Body of pancreas (tissue), 4 donors: ENCODE measurements at places on chromosomes 12 and 14. TPM values are rescaled to one million over a fixed set of nuclear protein-coding genes. Genes with fewer than 3 reads are reported as not detected.

DNA sequence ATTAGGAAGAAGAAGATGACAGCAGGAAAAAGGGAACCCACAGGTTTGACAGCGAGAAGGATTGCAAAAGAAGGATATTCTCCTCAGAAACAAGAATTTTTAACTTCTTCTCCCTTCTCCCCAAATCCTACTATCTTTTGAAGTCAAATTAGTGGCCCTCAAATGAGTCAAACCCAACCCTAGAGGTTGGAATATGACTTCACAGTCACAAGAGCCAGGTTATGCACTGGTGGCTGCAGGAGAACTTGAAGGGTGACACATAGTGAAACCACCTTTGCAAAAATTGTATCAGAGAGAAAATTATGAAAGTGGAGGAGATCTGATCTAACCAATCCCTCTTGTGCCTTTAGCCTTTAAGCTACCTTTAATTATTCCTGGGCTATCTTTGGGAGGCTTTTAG lies 386.2 kb upstream of the CCDC196 start:
- no peak for DNase-seq

GRCh38 chr12:52321418-52321817 lies 220 bp upstream of the KRT83 start:
- no peak for DNase-seq

- DNase-seq, result no peak
Measured at GRCh38 chr14:32770422-32770821, 168.3 kb upstream of the NPAS3 start.

GRCh38 chr12:122250047-122250446 lies 16.2 kb downstream of the VPS33A start:
- DNase-seq, result no peak

- DNase-seq, result peak; percentile 36
Measured at GRCh38 chr14:102777711-102778337, 575 bp downstream of the TRAF3 start.

- DNase-seq, result no peak
Measured at GRCh38 chr14:55585854-55586253, 5.8 kb downstream of the KTN1 start.

DNA sequence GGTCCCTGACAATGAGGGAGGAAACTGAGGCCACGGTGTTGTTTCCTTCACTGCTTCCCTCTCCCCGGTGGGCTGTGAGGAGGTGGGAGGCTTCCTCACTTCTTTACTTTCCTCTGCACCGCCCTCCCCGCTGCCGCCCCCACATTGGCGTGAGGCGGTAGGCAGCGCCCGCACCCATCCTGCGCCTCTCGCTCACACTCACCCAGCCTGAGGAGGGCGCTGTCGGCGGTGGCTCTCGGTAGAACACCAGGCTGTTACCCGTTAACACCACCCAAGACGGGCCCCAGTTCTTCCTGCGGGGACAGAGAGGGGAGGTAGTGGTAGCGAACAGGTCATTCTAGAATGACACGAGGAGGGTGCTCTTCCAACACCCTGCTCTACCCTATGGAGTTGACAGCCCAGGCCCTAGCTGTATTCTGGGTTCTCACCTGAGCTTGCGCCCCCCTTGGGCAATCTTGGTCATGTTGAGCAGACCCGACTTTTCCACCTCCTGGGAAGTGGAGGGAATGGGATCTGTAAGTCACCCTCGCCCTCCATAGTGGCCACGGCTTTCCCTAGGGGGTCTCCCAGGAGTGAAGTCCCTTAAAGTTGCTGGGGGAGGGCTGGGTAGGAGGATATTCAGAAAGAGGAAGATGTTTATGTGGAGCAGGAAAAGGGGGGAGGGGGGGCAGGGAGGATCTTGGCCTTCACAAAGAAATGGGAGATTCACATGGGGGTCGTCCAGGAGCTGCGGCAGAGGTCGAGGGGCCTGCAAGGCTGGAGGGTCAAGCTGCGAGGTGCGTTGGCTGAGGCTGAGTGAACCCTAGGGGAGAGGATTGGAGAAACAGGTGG lies 3.3 kb downstream of the ARHGAP9 start:
- peak; percentile 31 for DNase-seq

GRCh38 chr14:104820669-104821228 lies 19.8 kb downstream of the ZBTB42 start:
- DNase-seq, result peak; percentile 73

DNA sequence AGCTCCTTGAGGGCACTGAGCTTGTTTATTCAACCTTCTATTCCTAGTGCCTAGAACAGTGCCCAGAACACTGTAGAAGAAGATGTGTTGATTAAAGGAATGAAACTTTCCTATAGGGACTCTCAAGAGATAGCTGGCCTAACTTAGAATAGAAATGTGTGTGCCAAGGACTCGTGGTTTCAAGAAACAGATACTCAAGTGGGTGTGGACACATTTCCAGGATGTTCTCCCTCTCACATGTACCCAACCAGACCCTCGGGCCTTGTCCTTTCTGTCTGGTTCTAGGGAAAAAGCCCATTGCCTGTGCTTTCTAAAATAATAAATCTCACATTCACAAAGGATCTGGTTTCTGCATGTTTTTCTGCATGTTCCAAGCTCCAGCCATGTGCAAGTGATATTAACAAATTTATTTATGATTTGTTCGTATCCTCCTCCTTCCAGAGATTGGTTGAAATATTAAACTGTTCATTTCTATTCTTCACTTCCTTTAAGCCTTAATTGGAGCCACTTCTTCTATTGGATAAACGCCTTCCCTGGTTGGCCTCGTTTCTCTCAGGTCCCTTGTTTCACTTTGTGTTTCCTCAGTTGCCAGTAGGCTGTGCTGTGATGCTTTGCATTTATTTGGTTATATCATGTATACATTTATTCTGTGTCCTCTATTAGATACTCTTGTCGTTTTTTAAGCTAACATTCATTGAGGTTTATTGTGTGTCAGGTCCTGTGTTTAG lies 89.8 kb downstream of the CRADD start:
- DNase-seq, result peak; percentile 20

Gene AVPR1A
- total RNA-seq, result 2.0 TPM

Gene IGFBP6
- 154 TPM for total RNA-seq

Gene MRPL42
- total RNA-seq, result 11.9 TPM
